Inflammatory macrophage treated with lipopolysaccharide for 4 hours (primary cell): ENCODE measurements at places on chromosomes 2 and 18.
A peak's percentile ranks its signal among the peaks of the same experiment; 100 is the strongest.

DNA sequence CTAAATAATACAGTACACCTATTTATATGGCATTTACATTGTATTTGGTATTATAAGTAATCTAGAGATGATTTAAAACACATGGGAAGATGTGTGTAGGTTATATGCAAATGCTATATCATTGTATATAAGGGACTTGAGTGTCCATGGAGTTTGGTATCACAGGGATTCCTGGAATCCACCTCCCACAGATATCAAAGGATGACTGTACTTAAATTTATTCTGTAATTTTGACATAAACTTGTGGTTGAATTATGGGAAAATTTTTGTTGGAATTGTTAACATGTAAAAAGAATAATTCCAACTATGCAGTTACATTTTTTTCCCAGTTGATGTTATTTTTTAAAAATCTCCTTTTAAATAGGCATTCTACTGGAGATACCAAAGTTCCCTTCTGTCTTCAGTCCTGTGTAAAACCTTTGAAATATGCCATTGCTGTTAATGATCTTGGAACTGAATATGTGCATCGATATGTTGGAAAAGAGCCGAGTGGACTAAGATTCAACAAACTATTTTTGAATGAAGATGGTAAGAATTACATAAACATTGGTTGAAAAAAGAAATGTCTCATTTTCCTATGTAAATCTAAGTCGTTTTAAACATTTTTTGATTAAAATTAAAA lies 24.1 kb downstream of the GLS start:
- no peak for DNase-seq

DNA sequence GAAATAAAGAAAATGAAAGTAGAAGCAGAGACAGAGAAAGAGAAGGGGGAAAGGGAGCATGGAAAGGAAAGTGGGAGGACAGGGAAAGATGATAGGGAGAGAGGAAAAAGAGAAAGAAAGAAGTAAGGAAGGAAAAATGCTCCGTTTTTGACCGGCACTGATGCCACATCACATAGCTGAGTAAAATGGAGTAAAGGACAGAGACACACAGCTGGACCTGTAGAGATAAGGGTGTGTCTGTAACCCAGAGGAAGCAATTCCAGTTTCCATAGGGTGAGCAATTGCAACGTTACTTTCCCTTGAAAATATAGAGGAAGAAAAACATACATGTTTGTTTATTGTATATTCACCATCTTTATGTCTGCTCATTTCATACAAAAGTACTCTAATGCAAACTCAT lies 1866.9 kb upstream of the PIK3C3 start:
- no peak for DNase-seq

DNA sequence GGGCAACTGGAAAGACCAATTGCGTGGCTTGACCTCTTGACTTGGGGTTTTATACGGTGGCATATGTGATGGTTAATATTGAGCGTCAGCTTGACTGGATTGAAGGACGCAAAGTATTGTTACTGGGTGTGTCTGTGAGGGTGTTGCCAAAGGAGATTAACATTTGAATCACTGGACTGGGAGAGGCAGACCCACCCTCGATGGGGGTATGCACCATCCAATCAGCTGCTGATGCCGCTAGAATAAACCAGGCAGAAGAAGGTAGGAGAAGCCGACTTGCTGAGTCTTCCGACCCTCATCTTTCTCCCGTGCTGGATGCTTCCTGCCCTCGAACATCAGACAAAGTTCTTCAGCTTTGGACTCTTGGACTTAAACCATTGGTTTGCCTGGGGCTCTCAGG lies 34.2 kb upstream of the YPEL5 start:
- no peak for DNase-seq

GRCh38 chr2:58131191-58132011 lies 84.8 kb downstream of the VRK2 start:
- peak; percentile 16 for DNase-seq

DNA sequence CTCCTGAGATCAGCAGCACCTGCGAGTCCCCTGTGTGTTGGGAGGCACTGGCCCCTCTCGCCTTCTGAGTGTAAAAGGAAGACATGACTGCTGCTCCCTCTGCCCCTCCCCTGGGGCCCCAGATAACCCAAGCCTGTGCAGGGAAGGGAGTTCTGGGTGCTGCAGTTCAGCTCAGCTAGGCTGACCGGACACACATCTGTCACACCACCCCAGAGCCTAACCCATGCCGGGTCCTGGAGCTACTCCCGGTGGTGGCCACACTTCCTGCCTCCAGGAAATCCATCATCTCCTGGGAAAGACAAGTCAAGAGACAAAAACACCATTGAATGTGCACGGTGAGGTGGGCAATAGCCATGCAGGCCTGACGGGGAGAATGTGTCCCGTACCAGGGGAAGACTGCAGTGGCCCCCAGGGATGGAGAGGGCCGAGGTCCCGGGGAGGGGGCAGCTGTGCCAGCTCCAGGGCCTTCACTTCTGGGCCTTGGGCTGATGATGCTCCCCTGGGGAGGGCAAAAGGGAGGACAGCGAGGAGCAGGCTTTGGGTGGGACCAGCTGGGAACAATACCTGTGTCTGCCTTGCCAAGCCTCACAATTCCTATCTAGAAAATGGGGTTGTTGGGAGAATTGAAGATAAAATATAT lies 210.6 kb downstream of the TFCP2L1 start:
- no peak for DNase-seq

- peak; percentile 44 for DNase-seq
Measured at GRCh38 chr2:71530641-71531332, 77.4 kb downstream of the DYSF start.

GRCh38 chr2:70679259-70679658 lies 88.7 kb downstream of the ADD2 start:
- DNase-seq, result no peak
